ENCODE measurements at places on chromosomes 13 and 19. TPM values are rescaled to one million over a fixed set of nuclear protein-coding genes. Genes with fewer than 3 reads are reported as not detected.

Gene ADPRHL1
- 0.27 TPM for total RNA-seq

Gene ZNF546
- total RNA-seq, result 3.5 TPM

Gene UNC13A
- total RNA-seq, result under 0.01 TPM

Gene ZNF540
- total RNA-seq, result 1.1 TPM

Gene MEGF8
- total RNA-seq, result 17.2 TPM

Gene APC2
- 0.27 TPM for total RNA-seq

Gene ZNF653
- total RNA-seq, result 12.4 TPM

Gene BORA
- total RNA-seq, result 4.6 TPM

Gene SHISA7
- total RNA-seq, result under 0.01 TPM

Gene TMTC4
- total RNA-seq, result 28.8 TPM

Gene MTRF1
- 5.7 TPM for total RNA-seq

Gene ICAM5
- total RNA-seq, result 10.8 TPM

Gene CYP4F2
- total RNA-seq, result 1.3 TPM

DNA sequence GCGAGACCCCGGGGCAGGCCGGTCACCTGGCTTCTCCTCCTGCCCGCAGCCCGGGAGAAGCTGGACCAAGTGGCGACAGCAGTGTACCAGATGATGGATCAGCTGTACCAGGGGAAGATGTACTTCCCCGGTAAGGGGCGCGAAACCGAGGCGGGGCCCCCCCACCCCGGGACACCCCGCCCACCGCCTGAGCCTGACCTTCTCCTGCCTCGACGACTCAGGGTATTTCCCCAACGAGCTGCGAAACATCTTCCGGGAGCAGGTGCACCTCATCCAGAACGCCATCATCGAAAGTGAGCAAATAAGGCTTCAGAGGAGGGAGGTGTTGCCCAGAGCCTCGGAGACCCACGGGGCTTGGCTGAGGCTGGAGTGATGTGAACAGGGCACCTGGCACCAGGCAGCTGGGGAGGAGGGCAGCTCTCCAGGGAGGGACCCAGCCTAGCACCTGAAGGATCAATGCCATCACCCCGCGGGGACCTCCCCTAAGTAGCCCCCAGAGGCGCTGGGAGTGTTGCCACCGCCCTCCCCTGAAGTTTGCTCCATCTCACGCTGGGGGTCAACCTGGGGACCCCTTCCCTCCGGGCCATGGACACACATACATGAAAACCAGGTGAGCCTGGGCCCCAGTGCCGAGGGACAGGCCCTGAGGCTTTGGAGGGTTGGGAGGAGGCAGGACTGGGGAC is 629 bp downstream of the IZUMO4 start:
- no peak for DNase-seq

- no peak for DNase-seq
Measured at GRCh38 chr13:107006661-107007060, 438.7 kb upstream of the ARGLU1 start.

DNA sequence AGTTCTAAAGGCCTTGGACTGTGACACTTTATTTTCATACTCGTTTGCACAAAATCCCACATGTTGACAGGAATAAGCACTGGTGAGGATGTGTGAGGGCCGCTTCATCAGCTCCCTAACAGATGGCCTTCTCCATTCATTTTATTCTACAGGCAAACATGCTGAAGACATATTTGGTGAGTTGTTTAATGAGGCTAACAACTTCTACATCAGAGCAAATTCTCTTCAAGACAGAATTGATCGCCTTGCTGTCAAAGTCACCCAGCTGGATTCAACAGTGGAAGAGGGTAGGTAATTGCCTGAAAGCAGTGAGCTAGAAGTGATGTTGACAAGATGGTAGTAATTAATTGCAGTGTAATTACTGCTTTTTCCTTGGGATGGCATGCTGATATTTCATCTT is 95.7 kb downstream of the GPR12 start:
- DNase-seq, result no peak

- DNase-seq, result no peak
Measured at GRCh38 chr13:112859128-112859816, 109.7 kb upstream of the MCF2L start.

DNA sequence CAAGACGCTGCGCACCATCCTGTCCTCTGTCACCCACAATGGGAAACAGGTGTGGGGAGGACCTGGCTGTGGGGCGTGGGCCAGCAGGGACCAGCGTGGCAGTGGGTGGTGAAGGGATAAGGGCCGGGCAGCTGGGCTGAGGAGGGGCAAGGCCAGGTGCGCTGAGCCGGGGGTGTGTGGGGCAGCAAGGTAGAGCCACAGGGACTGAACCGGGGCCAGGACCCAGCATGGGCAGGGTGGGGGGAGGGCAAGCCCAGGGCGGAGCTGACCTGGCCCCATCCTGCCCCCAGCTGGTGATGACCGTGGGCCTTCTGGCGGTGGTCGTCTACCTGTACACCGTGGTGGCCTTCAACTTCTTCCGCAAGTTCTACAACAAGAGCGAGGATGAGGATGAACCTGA is 37.7 kb downstream of the MAP4K1 start:
- DNase-seq, result no peak

DNA sequence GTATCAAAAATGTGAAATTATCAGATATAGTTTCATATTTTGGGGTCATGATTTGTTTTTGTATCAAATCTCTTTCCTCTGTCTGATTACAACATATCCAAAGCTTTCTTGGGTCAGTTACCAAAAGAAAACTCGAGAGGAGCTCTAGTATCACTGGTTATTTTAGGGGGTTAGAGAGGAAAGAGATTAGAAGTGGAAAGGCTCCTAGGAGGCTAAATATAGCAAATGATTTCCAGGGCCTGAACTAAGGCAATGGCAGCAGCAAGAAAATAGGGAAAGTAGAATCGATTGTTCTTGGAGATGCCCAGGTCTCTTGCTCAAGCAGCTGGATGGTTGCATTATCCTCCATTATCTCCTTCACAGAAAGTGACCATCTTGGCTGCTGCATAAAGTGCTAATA is 72.9 kb downstream of the NHLRC3 start:
- DNase-seq, result no peak

GRCh38 chr13:73859841-73860240 is 274.4 kb downstream of the KLF12 start:
- no peak for DNase-seq

DNA sequence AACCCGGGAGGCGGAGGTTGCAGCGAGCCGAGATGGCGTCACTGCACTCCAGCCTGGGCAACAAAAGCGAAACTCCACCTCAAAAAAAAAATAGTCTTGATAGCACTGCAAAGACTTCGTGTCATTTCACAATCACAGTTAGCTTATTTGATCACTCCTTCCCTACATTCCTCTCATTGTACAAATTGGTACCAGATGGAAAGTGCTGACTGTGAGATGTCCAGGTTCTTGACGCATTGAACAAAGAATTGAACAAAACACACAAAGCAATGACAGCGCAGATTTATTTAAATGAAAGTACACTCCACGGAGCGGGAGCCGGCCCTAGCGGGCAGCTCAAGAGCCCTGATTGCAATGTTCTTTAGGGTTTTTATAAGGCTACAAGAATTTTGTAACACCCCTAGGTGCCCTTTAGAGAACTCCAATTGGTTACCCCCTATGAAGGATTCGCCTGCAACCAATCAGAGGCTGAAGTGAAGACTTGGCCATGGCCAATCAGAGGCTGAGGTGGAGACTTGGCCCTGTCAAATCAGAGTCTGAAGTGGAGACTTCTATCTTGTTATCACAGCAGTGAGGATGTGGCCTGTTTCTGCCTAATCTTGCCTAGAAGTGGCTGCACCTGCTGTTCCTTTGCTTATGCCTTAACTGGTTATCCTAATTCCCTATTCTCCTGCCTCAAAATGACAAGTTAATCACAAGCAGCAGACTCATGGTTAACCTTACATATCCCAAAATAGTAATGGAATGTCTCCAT is 16.7 kb downstream of the ZNF556 start:
- no peak for DNase-seq

- DNase-seq, result no peak
Measured at GRCh38 chr13:113907635-113908617, 44.0 kb upstream of the GAS6 start.

- no peak for DNase-seq
Measured at GRCh38 chr19:15570420-15570819, 44.6 kb upstream of the CYP4F8 start.

- DNase-seq, result no peak
Measured at GRCh38 chr19:29139227-29139626, 73.7 kb downstream of the UQCRFS1 start.

DNA sequence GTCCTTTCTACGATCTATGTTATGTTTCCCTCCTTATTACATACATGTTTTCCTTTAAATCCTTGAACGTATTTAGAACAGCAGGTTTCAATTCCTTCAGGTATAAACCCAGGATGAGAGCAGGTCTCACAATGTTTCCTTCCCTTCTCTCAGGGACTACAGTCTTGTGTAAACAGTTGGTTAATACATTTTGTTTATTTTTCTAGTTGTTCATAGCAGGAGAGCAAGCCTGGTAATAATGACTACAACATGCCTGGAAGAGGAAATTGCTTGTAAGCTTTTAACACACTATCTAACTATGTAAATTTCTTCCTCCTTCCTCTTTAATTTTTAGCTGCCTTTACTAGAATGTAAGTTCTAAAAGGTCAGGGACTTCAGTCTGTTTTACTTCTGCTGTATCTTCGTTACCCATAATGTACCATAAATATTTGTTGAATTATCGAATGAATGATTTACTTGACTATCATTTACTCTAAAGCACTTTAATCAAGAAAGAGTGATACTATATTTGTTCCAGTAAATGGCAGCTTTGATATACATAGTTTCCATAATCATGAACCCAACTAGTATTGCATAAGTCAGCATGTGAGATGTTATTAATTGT is 28.9 kb upstream of the TNFRSF19 start:
- DNase-seq, result no peak

- no peak for DNase-seq
Measured at GRCh38 chr19:43700395-43701000, 15.4 kb upstream of the IRGC start.

- DNase-seq, result no peak
Measured at GRCh38 chr19:640606-641189, 1.0 kb downstream of the FGF22 start.

GRCh38 chr13:21338639-21339278 is 120.3 kb downstream of the ZDHHC20 start:
- no peak for DNase-seq

- no peak for DNase-seq
Measured at GRCh38 chr19:16013181-16013850, 63.0 kb upstream of the TPM4 start.

GRCh38 chr13:101013245-101013644 is 338.6 kb upstream of the TMTC4 start:
- DNase-seq, result no peak

GRCh38 chr13:29654843-29655547 is 59.5 kb upstream of the SLC7A1 start:
- DNase-seq, result no peak

Measured in hematopoietic multipotent progenitor cell (in vitro differentiated cells).